Activated CD4-positive, alpha-beta T cell treated with anti-CD3 and anti-CD28 coated beads, Interleukin-2, amount 50 U/mL, for 1 hour (primary cell): ENCODE measurements at places on chromosomes 1 and 21.

DNA sequence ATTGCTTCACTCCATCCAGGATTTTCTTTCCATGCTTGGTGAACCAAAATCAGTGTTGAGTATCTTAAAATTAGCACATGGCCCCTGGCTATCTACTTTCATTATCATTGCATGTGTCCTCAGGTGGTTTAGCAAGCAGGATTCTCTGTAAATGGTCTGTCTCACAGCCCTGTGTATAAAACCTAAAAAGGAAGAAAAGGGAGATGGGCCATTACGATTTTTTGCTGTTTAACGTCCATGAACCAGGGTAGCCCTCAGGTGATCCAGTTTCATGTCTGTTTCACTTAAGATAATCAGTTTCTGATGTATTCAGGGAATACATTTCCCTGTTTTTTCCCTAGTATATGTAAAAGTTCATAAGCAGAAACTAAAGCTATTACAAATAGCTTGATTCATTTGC, 238.2 kb downstream of the NFIA start:
- no peak for DNase-seq

GRCh38 chr1:197439708-197440280, 171.7 kb downstream of the CRB1 start:
- no peak for DNase-seq

GRCh38 chr1:24450857-24451397, 35.3 kb downstream of the NIPAL3 start:
- DNase-seq = no peak

- no peak for DNase-seq
These were observed 31.1 kb downstream of the PADI6 start for GRCh38 chr1:17403081-17403480.

GRCh38 chr1:115331558-115332331, 6.3 kb downstream of the NGF start:
- DNase-seq = no peak

- no peak for DNase-seq
These were observed 5.8 kb downstream of the VPS72 start for GRCh38 chr1:151184211-151184610.

GRCh38 chr1:212457740-212458338, 25.1 kb downstream of the NENF start:
- DNase-seq = peak; percentile 42

DNA sequence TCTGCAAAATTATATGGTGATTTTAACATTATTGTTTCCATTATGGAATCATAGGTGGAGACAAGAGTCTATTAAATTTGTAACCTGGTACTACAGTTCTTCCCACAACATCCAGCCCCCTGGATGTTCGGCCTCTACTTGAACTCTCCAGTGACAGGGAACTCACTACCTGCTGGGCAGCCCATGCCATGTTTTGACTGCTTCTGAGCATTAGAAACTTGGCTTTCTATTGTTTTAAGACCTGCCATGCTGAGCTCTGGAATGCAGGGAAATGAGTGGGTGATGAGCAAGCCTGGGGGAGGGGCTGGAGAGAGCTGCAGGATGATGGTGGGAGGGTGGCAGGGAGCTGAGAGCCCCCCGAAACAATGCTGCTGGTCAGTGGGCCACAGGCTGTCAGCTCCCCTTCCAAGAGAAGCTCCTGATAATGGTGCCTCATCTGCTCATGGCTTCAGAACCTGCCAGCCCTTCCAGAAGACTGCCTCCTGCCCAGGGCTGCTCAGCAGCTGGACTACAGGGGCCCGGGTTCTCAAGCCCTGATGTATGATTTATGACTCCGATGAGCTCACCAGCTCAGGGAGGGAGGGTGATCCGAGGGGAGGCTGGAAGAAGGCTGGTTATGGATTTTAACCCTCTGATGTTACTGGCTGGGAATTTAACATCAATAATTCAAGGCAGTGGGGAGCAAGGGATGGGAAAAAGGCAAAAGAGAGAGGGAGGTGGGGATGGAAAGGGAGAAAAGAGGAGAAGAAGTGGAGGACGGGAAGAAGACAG, 205.0 kb downstream of the HIVEP3 start:
- no peak for DNase-seq

- DNase-seq = peak; percentile 43
These were observed 43.3 kb downstream of the TP73 start for GRCh38 chr1:3695326-3696217.

- DNase-seq = no peak
These were observed 114.5 kb upstream of the LYPLAL1 start for GRCh38 chr1:219058891-219059820.

DNA sequence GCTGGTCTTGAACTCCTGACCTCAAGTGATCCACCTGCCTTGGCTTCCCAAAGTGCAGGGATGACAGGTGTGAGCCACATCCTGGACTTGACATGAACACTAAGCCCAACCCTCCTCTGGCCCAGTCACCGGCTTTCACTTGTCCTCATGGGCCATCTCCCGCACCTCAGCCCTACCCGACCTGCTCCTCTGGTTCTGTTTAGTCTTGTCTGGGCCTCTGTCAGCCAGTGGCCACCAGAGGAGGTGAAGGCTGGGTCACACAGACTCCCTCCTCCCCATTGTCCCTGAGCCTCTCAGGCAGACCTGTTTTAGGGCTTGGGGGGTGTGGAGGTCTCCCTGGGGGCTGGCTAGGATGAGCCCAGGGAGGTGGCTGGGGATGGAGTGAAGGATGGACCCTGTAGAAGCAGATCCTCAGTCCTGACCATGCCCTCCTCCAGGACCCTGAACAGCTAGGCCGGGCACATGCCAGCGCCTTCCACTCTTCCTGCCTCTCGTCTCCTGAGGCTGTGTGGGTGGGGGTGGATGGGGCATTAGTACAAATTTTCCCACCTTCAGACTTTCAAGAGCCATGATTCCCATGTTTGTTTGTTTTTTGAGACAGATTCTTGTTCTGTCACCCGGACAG, 26.1 kb upstream of the UMODL1 start:
- no peak for DNase-seq

DNA sequence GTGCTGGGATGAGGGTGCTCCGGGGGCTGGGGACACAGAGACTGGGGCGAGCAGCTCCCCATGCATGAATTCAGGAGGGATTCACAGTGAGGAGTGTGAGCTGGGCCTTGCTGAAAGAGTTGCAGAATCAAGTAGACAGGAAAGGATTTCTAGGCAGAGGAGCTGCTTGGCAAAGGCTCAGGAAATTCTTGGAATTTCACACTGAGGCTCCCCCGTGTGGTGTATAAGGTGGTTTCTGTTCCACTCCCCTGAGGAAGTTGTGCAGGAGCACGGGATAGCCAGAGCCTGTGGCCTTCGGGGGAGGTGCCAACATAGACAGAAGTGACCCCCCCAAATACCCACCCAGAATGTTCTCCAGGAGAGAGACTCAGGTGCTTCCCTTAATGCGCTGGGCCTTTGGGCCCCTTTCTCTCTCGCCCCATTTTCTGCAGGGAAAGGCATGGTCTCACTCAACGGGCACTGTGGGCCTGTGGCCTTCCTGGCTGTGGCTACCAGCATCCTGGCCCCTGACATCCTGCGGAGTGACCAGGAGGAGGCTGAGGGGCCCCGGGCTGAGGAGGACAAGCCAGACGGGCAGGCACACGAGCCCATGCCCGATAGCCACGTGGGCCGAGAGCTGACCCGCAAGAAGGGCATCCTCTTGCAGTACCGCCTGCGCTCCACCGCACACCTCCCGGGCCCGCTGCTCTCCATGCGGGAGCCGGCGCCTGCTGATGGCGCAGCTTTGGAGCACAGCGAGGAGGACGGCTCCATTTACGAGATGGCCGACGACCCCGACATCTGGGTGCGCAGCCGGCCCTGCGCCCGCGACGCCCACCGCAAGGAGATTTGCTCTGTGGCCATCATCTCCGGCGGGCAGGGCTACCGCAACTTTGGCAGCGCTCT, 58.5 kb upstream of the ACTL8 start:
- DNase-seq = no peak

GRCh38 chr1:62781841-62782543, 1.9 kb upstream of the ATG4C start:
- no peak for DNase-seq

- no peak for DNase-seq
These were observed 53.0 kb downstream of the PBX1 start for GRCh38 chr1:164611754-164612642.

GRCh38 chr1:151584278-151584677, 27.6 kb upstream of the SNX27 start:
- no peak for DNase-seq

GRCh38 chr1:58909914-58910681, 126.3 kb upstream of the JUN start:
- DNase-seq = no peak

DNA sequence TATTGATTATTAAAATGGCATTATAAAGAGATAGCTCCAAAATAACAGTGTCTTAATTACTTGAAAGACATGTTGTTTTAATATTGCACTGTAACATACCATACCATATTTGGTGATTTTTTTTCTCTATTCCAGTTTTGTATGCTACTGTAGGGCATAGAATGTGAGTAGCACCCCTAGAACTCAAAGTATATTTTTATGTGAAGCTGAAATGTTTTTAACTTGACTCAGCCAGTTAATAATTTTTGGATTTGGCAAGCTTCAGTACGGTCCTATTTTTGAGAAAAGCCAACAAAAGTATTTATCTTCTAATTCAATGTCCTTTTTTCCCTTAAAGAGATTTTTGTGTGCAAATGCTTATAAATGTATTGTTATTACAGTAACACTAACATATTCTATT, 593.8 kb downstream of the USP25 start:
- DNase-seq = no peak

GRCh38 chr1:201167041-201167991, 13.0 kb upstream of the TMEM9 start:
- no peak for DNase-seq

GRCh38 chr1:58823481-58824010, 39.7 kb upstream of the JUN start:
- no peak for DNase-seq

DNA sequence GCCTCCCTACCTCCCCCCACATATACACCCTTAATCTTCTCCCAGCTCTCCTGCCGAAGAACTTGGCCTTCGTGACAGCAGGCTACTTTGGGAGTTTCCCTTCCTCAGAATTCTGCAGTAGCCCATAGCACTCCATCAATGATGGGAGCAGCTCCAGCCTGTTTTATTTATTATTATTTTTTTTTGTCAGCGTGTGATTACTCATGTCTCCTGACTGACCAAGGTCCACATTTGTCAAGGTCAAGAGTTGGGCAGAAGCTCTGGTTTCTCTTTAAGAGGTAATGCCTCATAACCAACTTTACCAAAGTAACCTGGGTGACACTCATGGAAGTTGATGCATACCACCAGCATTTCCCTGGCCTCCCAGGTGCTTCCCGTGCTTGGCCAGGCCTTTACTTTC, 125.4 kb downstream of the ZZZ3 start:
- DNase-seq = no peak

DNA sequence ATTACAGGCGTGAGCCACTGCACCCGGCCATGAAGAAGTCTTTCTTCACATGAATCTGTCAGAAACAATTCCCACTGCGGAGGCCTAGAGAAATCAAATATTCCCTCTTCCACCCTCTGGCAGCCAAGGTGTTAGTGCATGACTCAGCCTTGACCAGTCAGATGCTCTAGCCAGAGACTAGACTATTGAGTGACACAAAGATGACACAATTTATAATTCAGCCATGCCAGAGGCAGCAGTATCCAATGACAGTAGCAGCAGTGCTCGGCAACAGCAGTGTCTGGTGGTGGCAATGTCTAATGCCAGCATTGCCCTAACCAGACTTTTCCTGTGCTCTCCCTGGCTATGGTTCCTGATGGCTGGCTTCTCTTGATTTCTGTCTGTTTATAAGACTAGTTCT, 8.7 kb downstream of the CTXND2 start:
- DNase-seq = no peak

DNA sequence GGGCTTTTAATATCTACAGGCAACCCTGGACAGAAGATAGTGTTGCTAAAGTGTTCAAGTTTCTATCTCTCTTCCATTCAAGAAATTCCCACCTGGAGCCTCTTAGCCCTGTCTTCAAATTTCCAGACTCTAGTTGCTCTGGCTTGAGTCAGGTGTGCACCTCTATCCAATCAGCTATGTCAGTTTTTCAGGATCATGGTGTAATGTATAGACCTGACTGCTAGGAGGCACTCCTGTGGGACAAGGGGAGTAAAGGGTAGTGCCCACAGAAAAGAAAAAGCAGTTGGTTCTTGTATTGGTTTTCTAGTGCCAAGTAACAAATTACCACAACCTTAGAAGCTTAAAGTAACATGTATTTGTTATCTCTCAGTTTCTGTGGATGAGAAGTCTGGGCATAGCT, 6.2 kb upstream of the ZRANB2 start:
- DNase-seq = no peak
